GM04504 (cell line): ENCODE measurements at places on chromosomes 2 and 18.

DNA sequence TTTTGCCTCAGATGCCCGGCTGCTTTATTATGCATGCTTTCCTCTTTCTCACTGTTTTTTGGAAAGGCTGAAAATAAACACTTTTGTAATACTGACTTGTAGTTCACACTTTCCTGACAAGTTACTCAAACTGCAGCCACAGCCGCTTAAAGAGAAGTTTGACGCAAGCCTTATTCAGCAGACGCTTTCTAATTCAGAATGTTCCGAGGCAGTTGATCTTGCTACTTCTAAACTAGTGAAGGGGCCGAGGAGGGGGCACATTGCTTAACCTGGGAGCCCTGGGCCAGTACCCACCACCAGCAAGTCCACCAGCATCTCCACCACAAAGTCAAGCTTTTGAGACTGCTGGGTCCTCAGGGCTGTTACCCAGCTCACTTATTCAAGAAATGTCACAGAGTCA is 71.8 kb upstream of the SPRED2 start:
- DNase-seq, result no peak

DNA sequence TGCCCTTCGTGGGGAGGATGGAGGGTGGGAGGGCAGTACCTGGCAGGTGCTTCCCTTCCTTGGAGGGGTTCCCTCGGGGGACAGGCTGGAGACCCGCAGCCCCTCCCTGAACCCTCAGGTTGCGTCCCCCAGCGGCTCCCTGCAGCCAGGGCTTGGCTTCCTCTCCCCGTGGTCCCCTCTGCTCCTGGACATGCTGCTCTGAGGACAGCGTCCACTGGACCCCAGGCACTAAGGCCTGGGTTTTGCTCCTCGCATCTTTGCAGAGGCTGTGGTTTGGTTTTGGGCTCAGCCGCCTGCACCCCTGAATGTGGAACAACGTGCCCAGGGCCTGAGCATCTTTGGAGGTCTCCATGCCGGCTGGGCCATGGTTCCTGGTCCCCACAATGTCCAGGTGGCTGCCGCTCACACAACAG is 133.5 kb downstream of the PTGR3 start:
- no peak for DNase-seq

- DNase-seq, result no peak
These were observed 297.3 kb downstream of the CYRIA start for GRCh38 chr2:16368328-16368727.

DNA sequence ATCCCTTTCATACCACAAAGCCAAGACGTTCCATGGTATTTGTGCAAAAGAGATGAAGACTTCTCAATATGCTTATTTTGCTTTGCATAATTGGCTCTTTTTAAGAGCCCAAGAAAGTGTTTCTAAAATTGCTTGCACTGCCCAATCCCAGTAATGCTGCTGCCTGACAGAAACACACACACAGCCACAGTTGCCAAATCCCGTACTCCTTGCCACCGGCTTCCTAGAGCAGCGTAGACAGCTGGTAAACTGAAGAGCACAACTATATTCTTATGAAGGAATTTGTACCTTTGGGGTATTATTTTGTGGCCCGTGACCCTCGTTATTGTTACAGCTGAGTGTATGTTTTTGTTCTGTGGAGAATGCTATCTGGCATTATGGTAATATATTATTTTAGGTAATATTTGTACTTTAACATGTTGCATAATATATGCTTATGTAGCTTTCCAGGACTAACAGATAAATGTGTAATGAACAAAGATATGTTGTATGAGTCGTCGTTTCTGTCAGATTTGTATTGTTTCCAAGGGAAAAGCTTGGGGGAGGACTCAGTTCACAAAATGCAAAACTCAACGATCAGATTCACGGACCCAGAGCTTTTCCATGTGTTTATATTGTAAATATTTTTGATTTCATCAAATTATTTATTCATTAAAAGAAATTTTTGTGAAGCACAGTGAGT is 202.9 kb upstream of the RAB12 start:
- no peak for DNase-seq
